ENCODE measurements at places on chromosomes 12 and 14. TPM values are rescaled to one million over a fixed set of nuclear protein-coding genes. Genes with fewer than 3 reads are reported as not detected.

DNA sequence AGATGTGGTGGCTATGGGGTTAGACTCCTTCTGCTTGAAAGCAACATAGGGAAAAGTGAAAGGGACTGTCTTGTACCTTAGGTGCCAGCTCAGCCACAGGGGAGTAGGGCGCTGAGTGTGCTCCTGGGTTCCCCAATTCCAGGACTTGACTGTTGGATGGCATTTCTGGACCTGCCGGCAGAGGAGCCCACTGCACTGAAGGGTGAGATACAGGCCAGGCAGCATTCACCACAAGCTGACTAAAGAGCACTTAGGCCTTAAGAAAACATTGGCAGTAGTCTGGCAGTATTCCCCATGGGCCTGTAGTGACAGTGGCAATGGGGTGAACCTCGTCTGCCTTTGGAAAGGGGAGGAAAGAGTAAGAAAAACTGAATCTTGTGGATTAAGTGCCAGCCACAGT lies 67.1 kb upstream of the TMTC2 start:
- no peak for DNase-seq

GRCh38 chr12:95943330-95943842 lies at the start of gene AMDHD1:
TSS of gene AMDHD1 (plus strand) at chr12:95943331. CDS start at chr12:95943399, 68 bp downstream.
- DNase-seq: peak; percentile 47

- DNase-seq: no peak
Observed at GRCh38 chr12:102964872-102965271, 7.4 kb downstream of the ASCL1 start.

DNA sequence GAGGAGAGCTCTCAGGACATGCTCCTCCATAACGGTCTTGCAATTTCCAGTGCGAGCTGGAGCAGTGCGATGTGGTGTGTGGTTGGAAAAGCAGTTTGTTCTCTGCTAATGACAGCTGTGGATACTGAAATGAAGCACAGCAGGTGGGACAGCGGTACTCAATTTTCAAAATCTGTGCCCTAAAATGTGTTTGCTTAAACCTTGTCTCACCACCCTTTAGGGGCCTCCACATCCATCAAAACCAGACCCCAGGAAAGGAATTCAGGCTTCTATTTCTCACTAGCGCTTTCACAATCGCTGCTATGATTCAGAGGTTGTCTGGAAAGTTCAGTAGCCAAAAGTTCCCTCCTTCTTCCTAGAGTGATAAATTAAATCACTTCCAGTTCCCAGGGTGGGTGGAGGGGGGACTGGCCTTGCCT lies 440.8 kb downstream of the EGLN3 start:
- no peak for DNase-seq

DNA sequence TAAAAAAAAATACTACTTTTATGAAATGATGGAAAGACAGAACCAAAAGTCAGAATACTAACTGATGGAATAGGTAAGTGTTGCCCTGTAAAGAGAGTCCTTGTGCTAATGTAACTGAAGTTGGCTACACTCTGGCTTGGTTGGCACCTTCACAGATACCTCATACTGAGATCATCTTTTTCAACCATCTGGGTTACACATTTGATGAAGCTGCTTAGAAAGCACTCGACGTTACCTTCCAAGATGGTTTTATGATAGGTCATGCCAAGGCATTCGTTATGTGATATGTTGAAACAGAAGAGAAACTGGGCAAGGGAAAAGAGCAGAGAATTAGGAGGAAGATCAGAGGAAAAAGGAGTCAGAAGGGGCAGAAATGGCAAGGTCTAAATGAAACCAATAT lies 203.8 kb downstream of the ADAMTS20 start:
- no peak for DNase-seq

DNA sequence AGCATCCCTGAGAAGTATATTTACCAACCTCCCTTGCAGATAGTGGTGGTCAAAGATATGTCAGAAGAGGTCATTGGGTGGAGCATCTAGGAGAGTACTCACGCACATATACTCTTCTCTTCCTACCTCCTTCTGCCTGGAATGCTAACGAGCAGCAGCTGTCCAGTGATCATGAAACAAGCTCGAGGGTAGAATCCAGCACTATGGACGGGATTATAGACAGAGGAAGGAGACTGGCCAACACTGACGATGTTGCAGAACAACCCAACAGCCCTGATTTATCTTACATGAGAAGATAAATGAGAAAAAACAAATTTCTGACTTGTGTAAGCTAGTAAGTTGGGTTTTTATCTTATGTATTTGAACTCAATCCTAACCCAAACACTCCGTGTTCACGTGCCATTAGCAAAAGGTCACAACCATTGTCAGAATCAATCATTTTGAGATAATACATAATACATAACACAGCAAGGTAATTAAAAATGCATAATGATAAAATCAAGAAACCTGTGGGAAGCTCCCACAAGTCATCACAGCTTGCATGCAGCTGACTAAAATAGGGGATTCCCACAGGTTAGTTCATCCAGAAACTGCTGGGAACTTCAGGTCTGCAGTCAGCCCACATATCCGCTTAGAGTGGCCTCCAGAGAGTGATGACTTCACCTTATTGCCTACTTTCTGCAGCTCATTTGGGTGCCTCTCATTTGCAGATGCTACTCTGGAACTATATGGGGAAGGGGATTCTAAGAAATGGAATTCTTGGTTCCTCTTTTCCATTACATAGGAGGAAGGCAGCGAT lies 36.3 kb upstream of the STK38L start:
- DNase-seq: no peak

- DNase-seq: no peak
Observed at GRCh38 chr12:94151582-94151981, 3.2 kb downstream of the PLXNC1 start.

GRCh38 chr12:115466076-115466475 lies 782.1 kb upstream of the TBX3 start:
- no peak for DNase-seq

DNA sequence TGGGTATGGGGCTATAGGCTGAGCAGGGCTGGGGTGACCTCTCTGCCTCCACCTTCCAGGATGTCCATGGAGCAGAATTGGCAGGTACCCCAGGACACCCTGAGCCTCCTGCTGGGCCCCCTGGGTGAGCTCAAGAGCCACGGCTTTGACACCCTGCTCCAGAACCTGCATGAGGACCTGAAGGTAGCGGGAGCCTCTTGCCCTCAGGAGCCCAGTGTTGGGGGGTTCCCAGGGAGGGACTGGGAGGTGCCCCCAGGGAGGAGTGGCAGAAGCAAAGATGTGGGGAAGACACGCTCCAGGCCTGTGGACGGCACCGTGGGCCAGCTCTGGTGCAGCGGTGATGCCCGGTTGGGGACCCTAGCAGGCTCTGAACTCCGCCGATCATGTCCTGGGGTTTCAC lies 8.3 kb downstream of the TNFAIP2 start:
- DNase-seq: no peak

- DNase-seq: no peak
Observed at GRCh38 chr14:42806909-42807315, 1200.2 kb downstream of the LRFN5 start.

- DNase-seq: no peak
Observed at GRCh38 chr12:76957301-76957700, 78.5 kb upstream of the CSRP2 start.

GRCh38 chr12:123936956-123937706 lies 35.5 kb downstream of the CCDC92 start:
- DNase-seq: no peak

- DNase-seq: no peak
Observed at GRCh38 chr14:105316968-105317510, 2.5 kb downstream of the PACS2 start.

DNA sequence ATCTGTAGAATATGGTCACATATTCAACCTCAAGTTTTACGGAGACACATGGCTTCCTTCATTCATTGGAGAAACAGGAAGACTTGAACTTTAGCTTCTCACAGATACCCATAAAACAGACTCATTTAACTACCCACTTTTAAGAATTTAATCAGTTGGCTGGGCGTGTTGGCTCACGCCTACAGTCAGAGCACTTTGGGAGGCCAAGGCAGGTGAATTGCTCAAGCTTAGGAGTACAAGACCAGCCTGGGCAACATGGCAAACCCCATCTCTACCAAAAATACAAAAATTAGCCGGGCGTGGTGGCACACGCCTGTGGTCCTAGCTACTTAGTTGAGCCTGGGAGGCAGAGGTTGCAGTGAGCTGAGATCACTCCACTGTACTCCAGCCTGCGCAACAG lies 64.7 kb upstream of the STAC3 start:
- DNase-seq: no peak

Gene PRORP
- 24.2 TPM for total RNA-seq

Gene SFSWAP
- 59.8 TPM for total RNA-seq

Gene KRT6C
- total RNA-seq: 0.39 TPM

Gene SRRM4
- not detected for total RNA-seq

Gene TAS2R9
- not detected for total RNA-seq

Gene POTEM
- total RNA-seq: not detected

Gene PIANP
- total RNA-seq: 2.6 TPM

Gene EPYC
- not detected for total RNA-seq

Gene SERPINA4
- total RNA-seq: not detected
